ENCODE measurements at places on chromosomes 16 and 17.

GRCh38 chr17:51065466-51065865 lies 55.2 kb downstream of the SPAG9 start:
- no peak for DNase-seq

DNA sequence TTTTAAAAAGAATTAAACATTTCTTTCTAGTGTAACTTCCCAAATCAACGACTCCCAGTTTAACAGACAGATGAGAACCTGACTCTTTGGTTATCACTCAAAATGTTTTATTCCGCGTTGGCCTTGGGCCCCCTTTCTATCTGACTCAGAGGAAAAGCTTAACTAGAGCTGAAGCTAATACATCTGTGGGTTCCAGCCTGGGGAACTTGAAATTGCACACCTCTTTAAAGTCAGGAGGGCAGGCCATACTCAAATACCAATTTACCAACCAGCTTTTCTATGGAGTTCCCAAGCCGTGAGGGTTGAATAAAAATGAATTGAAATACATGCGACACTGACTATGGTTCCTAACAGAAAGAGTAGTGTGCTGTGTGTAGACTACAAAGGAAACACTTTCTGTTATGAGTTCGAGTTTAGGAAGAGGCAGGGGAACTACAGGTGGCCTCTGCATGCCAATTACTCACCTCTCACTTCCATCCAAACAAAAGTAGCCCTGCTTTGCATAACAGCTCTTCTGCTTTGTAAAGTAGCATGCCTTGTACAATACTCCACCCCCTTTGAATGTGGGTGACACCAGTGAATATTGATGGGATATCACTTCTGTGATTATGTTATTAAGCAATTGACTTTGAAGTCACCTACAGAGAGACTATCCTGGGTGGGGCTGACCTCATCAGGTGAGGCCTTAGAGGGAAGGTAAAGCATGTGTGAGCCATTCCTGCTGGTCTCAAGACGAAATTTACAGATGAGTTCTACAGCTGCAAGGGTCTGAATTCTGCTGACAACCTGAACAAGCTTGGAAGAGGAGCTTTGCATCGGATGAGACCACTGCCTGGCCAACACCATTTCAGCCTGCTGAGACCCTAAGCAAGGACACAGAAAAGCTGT lies 92.1 kb downstream of the WDR59 start:
- no peak for DNase-seq

DNA sequence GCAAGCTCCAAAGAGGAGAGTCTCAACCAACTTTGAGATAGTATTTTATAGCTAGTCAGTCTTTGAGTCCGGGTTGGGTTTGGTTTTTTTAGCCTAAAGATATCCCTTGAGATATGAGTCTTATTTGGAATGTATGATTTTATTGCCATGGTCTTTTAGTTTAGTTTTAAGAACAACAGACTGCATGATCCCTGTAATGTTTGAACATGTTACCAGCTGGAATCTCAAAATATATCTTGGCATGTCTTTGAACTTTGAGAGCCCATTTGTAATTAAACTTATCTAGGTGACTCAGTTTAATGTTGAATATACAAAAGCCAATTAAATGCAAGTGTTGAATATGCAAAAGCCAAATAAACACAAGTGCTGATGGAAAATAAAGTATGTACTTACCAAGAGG lies 100.6 kb downstream of the TANGO6 start:
- no peak for DNase-seq

DNA sequence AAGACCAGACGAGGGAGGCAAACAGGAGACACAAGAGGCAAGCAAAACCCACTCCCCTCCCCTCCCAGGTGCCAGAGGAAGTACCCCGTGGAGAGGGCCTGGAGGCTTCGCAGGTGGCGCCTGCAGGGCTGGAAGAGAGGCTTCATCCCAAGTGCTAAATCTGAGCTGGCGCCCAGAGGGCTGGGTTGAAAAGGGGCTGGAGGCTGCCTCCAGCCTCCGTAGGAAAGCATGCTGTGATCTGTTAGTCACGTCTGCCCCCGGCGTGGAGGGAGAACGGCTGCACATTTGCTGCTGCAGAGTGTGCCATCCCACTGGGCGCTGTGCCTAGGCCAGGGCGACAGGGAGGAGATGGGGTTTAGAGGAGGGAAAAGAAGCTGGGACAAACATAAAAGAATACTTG lies 16.9 kb downstream of the RPH3AL start:
- DNase-seq = no peak

- DNase-seq = peak; percentile 85
These were observed 68.8 kb downstream of the ABR start for GRCh38 chr17:1110862-1111598.

GRCh38 chr17:35117984-35118383 lies 1.7 kb downstream of the RAD51D start:
- DNase-seq = peak; percentile 38

DNA sequence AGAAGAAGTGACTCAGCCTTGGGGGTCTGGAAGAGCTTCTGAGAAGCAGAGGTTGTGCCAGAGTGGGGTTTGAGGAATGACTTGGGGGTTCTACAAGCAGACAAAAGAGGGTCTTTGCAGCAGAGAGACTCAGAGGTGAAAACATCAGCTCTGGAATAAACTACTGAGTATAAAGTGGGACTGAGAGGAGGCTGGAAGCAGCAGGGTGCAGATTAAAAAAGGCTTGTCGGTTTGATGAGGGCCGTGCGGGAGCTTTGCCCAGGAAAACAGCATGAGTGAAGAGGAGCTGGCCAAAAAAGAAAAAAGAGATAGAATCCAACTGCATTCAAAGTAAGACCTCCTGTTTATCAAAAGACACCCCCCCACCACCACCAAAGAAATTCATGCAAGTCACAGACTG lies 13.1 kb upstream of the ACE start:
- no peak for DNase-seq

DNA sequence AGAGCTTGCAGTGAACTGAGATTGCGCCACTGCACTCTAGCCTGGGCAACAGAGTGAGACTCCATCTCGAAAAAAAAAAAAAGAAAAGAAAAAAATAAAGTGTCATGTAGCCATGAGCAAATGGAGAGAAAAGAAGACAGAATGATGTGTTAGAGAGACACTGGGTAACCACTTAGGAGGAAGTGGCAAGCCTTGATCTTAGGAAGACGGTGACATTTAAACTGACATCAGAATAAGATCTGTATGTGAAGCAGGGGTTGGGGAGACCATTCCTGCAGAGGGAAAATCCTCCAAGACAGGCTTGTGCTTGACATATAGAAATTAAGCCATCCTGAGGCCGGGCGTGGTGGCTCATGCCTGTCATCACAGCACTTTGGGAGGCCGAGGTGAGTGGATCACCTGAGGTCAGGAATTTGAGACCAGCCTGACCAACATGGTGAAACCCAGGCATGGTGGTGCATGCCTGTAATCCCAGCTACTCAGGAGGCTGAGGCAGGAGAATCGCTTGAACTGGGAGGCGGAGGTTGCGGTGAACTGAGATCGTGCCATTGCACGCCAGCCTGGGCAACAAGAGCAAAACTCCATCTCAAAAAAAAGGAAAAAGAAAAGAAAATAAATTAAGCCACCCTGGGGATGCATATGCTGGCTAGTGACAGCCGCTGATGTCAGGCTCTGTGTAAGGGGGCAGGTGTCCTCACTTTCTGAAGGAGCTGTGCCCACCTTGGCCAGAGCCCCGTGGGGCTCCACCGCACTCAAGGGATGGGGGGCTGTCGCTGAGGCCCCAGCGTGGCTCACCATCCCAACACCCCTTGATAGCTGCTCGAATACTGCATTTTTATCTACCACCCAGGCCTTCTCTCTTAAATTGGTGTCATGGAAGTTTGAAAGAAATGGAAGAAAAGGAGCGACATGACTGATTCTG lies 13.1 kb upstream of the CYB5B start:
- DNase-seq = no peak

GRCh38 chr16:23967775-23968174 lies 132.0 kb downstream of the PRKCB start:
- DNase-seq = no peak

DNA sequence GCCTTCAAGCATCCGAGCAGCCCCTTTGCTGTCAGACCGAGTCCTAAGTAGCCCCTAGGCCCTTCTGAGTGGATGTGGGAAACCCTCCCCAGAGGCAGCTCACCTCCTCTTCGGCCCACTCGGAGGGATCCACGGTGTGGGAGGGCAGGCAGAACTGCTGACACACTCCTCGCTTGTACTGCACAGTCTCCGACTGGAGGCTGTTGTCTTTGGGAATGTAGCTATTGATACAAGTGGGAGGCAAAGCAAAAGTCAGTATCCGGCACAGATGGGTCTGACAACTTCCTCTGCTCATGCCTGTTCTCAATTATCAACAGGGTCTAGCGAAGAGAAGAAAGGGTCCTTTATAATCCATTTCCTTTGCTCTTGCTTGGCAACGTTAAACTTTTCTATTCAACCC lies 25.9 kb upstream of the FOXJ1 start:
- DNase-seq = no peak

- no peak for DNase-seq
These were observed 36.8 kb upstream of the RASD1 start for GRCh38 chr17:17532991-17533390.

- no peak for DNase-seq
These were observed 273.1 kb downstream of the CDH13 start for GRCh38 chr16:82899731-82900450.

GRCh38 chr16:61007694-61008093 lies 1028.5 kb downstream of the CDH8 start:
- DNase-seq = no peak

- no peak for DNase-seq
These were observed 14.3 kb downstream of the MLYCD start for GRCh38 chr16:83913245-83913633.

DNA sequence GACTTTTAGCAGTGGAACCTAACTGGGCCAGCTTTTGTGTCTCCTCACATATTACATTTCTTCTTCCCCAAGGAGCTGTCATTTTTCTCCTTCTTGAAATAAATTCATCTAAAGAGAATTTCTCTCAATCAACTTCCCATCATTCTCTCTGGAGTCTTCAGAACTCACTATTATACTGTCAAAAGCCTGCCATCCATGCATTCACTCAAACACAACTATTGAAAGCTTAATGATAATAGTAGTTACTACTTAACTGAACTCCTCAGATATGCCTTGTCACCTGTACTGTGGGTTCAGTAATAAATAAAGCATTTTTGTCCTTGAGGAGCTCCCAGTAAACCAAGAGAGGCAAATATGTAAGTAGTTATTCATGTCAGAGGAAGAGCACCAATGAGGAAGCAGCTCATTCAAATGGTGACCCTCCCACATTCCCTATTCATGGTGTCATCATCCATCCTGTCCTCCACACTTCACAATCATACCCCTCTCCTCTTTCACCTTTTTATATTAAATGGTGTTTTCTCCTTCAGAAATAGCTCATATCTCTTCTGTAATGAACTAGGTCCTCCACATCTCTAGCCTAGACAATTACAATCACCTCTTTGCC lies 162.6 kb downstream of the CA10 start:
- no peak for DNase-seq

GRCh38 chr16:25895380-25895779 lies 203.6 kb downstream of the HS3ST4 start:
- no peak for DNase-seq

- no peak for DNase-seq
These were observed 65.5 kb downstream of the IQCK start for GRCh38 chr16:19783363-19784182.

GRCh38 chr17:79836510-79836971 lies 2.7 kb downstream of the CBX4 start:
- no peak for DNase-seq

DNA sequence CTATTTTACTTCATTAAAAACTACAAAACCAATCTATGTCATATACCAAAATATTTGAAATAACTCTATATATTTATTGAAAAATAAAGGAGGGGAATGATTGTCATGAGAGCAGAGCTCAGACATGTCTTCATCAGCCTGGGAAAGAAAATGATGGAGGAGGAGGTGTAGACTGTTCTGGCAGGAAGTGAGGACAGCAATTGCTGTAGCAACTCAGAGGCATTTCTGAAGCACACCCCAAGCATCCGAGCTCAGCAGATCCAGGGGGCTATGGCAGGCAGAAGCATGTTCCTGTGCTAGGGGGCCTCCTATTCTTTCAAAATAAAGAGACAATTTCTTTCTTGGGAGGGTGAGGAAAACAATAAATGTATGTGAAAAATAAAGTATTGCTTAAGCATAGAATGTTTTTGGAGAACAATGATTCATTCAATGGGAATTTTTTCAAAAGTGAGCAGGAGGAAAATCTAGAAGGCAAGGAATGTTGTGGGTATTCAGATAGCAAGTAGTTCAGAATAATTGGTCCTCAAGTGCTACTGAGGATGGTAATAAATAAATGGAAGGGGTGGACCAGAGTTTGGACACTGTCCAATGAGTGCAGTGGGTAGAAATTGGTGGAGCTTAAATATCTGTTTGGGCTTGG lies 383.4 kb downstream of the CDH11 start:
- peak; percentile 87 for DNase-seq

GRCh38 chr17:75819116-75819515 lies 25.1 kb downstream of the UNC13D start:
- DNase-seq = no peak

DNA sequence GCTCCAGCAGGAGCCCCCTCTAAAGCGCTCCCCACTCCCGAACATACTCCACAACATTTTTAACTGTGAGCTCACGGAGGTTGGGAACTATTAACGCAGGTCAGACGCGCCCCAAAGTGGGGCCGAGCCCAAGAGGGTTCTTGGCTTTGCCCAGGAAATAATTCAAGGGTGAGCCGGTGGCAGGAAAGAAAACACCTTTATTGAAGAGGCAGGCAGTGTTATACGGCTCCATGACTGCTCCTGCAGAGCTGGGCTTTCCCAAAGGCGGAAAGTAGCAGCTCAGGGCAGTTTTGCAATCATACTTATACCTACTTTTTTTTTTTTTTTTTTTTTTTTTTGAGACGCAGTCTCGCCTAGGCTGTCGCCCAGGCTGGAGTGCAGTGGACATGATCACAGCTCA lies 6.2 kb downstream of the ADCY9 start:
- no peak for DNase-seq

GRCh38 chr16:55000595-55000994 lies 69.9 kb downstream of the IRX5 start:
- peak; percentile 44 for DNase-seq

Data from AG08395 (cell line).